ENCODE measurements at places on chromosomes 1 and 21. TPM values are rescaled to one million over a fixed set of nuclear protein-coding genes. Genes with fewer than 3 reads are reported as not detected.

- no peak for DNase-seq
Measured at GRCh38 chr1:206727981-206728696, 42.4 kb upstream of the IL19 start.

GRCh38 chr1:193104907-193105820 lies at the start of gene GLRX2:
Gene GLRX2, minus strand, starts transcription at chr1:193105414. Its CDS starts 32 bp downstream, at chr1:193105382.
- peak; percentile 92 for DNase-seq

Gene S1PR1
- 15.0 TPM for polyA plus RNA-seq

DNA sequence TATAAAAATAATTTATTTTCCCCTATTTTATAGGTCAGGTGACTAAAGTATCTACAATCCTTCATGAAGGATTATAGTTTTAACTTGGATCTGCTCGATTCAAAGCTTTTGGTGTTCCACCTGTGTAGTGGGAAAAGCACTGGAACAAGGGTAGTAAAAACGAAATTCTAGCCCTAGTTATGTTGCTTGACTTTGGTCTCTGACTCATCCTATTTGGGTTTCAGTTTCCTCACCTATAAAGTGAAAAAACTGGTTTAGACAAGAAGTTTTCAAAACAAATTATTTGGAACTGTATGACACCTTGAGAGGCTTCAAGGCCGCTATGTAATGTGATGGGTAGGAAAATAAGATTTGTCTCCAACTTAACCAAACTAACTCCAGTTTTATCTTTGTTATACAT lies 505.2 kb upstream of the ZRANB2 start:
- DNase-seq = no peak

DNA sequence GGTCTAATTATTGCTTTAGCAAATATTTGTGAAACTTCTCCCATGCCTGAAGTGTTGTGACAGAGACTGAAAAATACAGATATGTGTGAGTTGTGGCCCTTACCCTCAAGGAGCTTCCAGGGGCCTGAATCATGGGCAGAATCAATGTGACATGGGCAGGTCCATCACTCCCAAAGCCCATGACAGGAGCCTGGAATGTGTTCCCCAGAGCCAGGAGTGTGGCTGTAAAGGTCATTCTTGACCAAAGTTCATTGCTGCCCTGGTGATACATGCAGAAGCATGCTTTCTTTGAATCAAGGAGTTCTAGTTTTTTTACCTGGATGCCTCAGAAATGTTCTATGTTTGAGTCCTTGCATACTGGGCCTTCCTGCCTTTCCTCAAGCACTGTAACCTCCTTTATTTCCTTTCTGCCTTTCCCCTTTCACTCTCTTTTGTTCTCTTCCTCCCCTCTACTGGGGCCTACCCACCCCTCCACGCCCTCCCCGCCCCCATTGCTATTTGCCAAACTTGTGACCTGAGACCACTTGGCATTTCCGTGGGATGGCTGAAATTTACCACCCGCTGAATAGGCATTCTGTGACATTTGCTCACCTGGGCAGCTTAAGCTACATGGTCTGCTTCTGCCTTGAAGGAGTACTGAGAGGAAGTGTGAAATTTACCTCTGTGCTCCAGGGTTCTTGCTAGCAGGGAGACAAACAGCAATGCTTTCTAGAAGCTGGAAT lies 19.7 kb downstream of the PBX1 start:
- no peak for DNase-seq

Gene ZBTB8A
- 5.9 TPM for polyA plus RNA-seq

DNA sequence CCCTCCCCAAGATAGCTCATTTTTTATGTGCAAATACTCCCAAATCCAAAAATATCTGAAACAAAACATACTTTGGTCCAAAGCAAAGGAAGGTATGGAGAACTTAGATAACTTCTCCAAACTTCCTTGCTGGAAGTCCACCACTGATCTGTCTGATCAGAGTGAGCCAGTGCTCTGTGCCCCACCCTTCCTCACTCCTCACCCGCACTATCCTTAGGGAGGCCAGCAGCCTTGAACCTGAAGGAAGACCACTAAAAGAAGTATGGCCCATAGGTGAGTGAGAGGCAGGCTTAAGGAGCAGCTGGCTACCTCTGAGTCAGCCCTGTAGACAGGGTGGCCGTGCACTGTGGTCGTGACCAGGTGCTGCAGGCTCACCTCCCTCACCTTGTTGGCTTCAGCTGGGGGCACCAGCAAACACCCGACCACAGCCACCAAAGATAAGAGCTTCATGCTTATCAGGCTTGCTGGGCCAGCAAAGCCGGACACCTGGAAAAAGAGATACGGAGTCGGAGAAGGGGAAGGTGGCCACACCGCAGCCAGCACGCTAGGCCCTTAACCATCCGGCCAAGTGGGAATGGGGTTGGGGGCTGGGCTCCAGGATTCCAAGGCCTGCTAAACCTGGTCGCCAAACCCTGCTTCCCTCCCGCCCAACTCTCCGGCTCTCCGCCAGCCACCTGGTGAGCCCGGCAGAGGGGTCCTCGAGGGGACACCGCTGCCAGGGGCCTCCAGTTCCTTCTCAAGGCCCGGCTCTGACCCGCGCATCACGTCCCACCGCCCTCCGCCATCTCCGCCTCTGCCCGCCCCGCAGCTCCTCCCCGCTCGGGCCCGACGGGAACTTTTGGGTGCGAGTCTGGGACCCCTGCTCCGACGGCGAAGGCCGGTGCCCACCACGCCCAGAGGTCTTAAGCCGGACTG lies 543 bp downstream of the TMEM9 start:
- DNase-seq = no peak

GRCh38 chr1:91120421-91120820 lies 98.6 kb upstream of the ZNF644 start:
- no peak for DNase-seq
